ENCODE measurements at places on chromosomes 11 and 22. TPM values are rescaled to one million over a fixed set of nuclear protein-coding genes. Genes with fewer than 3 reads are reported as not detected.

Gene XKR3
- total RNA-seq, result not detected

- DNase-seq, result no peak
These were observed 472.2 kb downstream of the INSC start for GRCh38 chr11:15586741-15587473.

DNA sequence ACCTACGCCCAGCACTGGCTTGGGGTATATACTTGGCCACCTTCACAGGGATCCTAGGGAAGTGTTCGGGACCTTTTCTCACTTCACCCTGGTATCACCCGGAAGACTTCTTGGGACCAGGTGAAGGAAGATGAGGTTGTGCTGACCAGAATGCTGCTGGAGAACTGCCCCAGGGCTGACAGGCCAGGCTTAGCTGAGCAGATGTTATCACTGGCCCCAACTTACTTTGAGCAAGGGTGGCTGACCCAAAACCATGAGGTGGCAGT lies 4.5 kb downstream of the FTH1 start:
- DNase-seq, result no peak

DNA sequence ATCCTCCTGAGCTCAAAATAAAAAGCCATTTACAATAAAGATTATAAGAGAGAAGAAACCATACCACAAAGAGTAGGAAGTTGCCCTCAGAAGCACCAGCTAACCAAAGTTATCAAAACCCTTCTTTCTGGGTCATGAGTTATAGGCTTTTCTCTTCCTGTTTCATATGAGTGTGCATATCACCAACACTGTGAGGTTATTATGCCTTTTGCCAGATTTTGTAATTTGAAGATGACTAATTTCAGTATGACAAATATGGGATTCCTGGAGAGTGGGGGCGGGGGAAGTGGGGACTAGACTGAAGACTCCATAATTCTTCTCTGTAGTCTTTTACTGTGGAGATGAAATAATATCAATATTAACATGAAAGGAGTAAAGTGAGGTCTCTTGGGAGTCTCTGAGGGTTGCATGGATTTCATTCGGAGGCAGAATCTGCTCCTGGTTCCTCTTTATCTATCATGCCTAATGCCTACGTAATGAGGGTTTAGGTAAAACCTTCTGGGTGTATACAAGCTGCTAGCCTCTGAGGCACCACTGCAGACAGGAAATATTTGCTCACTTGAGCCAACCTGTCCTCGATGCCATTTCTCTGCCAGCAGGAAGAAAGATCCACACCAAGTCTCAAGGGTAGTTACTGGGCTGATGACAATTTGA lies 2.1 kb downstream of the LPXN start:
- peak; percentile 73 for DNase-seq

- no peak for DNase-seq
These were observed 28.2 kb upstream of the TOLLIP start for GRCh38 chr11:1337647-1338007.

Data from cardiac muscle cell (in vitro differentiated cells and primary cell).